ENCODE measurements at places on chromosomes 4 and X.

DNA sequence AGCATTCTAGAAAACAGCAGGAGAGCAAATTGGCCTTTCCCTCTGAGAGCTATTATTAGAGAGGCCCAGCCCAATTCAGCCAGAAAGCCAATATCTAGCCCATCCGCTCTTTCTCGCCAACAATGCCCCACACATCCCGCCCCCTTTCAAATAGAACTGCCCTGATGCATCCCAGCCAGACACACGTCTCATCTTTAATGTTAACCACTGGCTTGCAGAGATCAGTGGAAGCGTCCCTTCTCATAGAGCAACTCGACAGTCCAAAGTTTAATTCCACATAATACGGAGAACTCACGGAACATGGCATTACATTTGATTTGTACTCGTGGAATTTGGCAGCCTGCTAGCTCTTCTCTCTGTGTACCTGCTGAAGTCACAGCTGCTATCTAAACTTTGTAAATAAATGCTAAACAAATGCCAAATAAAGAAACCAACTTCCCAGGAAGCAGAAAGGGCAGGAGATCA, 304.4 kb downstream of the DHX15 start:
- DNase-seq: no peak

- peak; percentile 44 for DNase-seq
Measured at GRCh38 chr4:114208574-114209151, 229.2 kb upstream of the ARSJ start.

GRCh38 chr4:88999392-88999930, 57.5 kb downstream of the FAM13A start:
- DNase-seq: no peak

DNA sequence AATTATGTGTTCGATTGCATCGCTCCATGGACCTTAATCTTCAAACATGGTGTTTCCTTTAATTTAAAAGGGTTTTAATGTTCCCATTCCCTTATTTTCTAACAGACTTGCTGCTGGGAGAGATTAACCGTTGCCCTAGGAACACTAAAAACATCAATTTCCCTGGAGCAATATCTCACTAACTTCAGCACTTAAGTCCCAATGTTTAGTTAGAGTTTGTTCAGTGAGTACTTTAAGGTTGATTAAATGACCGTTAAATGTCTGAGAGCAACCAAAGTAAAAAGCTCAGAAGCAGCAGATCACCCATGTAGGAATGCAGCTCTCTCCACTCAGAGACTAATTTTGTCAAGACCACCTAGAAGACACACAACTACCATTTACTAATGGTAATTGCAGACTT, 111.2 kb upstream of the PDE5A start:
- no peak for DNase-seq

GRCh38 chrX:123170546-123170945, 13.5 kb upstream of the GRIA3 start:
- DNase-seq: no peak

DNA sequence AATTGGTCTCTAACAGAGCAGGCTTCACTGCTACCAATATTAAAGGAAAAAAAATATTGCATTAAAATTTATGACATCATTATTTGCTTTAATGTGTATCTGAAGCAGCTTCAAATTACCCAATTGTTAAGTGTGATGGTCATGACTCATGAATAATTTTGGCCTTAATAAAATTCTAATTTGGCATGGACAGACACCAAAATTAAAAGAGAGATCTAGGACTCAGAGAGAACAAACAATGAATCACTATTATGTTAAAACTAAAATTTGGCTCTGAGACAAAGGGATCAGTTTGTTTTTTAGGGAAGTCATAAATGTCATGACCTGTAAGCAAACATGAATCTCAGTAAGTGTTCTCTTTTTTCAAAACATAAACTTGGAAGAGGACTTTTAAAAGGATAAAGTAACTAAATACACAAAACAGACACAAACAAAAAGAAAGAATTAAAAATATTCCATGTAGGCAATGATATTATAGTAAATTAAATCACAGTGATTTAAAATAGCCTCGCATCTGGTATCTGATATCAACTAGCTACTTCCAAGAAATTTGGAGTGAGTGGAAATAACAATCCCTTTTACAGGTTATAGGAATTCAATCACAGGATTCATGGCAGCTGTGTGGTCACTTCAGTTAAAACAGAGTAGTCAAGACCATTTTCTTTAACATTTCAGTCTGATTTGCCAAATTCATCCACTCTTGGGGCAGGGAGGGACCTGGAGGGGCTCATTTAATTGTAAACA, 11.6 kb downstream of the VEGFC start:
- peak; percentile 49 for DNase-seq

DNA sequence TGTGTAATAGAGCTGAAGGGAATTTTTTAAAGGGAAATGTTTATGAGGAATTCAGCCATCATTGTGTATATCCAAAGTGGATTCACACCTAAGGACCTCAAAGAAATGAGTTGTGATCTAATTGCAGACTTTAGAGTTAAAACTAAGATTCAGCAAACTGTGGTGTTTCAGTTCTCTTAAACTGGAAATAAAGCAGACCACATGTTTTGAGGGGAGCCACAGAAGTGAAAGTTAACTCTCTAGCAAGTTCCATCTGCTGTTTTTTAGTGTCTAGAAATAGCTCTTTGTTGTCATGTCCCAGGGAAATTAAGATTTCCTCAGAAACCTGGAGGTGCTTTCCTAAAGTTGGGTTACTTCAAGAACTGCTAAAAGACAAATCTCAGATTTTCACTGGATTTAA, 97.3 kb upstream of the DDX3X start:
- DNase-seq: peak; percentile 13

DNA sequence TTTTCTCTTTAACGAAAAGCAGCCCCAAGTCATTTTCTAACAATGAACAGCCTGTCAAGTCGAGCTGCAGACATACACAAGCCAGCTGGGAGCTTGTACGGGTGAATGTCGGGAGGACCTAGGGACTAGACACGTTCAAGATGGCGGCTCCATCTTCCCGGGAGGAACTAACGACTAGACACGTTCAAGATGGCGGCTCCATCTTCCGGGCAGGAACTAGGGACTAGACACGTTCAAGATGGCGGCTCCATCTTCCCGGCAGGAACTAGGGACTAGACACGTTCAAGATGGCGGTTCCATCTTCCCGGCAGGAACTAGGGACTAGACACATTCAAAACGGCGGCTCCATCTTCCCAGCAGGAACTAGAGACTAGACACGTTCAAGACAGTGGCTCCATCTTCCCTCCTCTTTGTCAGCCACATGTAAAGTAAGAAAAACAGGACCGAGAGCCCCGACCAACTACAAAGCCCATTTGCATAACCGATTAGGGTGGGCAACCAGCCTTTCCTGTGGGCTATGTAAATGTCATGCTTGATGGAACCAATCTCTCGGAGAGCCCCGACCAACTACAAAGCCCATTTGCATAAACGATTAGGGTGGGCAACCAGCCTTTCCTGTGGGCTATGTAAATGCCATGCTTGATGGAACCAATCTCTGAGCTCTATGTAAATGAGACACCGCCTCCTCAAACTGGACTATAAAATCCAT, 175.5 kb downstream of the DHRSX start:
- peak; percentile 57 for DNase-seq

DNA sequence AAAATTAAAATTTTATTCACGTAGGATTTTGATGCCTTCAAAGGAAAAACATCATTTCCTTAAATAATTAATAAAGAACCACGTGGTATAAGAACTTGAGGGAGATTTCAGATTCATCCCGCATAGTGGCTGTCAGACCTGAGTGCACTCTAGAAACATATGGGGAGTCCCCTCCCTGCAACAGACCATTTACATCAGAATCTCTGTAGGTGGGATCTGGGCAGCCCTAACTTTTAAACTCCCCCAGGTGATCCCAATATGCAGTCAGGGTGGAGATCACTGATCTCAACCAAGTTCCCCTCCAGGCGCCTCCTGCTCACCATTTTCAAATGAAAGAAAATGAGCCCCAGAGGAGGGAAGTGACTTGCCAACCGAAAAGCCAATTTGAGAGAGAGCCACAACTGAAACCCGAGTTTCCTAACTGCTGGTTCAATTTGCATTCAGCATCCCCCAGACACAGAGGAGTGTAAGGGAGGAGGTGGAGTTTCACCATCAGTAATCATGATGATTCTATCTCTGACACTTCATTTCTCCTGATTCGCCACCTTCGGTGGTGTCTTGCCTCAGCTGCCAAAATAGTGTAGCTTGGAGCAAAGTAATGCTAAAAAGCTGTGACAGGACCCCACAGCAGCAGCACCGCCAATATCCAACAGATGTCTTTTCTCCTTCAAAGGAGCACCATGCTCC, 11.4 kb downstream of the RNF150 start:
- DNase-seq: no peak

DNA sequence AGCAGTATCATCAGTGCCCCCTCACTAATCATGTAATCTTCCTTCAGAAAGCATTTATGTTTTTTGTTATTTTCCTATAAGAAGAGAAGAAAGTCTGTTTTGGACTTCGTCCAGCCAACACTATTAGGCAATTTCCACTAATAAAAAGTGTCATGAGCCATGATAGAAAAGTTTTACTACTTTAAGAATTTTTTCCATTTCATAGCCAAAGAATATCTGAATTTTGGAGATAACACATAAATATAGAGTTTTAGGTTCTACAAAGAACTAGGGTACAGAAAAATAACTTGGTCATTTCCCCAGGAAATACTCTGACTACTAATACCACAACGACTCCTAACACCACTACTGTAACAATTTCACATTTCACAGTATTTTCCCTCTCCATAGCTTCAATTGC, 41.8 kb upstream of the VEGFC start:
- DNase-seq: no peak

DNA sequence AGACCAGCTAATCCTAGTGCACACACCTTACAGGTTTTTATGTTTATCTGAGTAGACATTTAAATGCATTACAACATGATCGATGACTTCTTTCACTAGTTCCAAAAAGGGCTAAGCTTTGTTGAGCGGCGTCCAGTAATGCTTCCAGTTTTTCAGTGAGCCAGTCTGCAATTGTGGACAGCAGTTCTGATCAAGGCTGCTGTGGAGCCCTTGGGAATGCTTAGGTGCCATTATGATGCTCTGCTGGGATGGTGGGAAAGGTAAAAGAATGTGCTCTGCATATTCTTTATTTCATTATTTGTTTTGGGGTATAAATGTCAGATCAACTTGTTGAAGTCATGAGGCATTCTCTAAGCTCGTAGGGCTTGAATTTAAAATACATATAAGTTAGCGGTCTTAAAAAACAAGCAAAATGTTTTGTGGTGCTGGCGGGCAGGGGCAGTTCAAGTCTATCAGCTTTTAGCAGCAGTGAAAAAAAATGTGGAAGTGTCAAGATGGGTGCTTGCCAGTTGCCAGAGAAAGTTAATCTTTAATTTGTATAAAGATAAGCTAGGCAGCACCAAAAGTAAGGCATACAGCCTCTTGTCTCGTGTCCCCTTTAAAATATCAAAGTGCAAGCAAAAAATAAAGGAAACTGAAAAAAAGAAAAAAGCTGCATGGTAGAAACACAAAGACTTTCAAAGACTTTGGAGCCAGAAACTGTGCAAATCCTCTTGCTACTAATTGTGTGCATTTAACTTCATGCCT, 5.8 kb downstream of the MID1IP1 start:
- DNase-seq: no peak

GRCh38 chrX:20414762-20415445, 148.2 kb upstream of the RPS6KA3 start:
- DNase-seq: peak; percentile 33

- no peak for DNase-seq
Measured at GRCh38 chr4:73841243-73841925, 4.9 kb downstream of the CXCL6 start.

GRCh38 chrX:136106920-136107528, 40.3 kb upstream of the FHL1 start:
- no peak for DNase-seq

DNA sequence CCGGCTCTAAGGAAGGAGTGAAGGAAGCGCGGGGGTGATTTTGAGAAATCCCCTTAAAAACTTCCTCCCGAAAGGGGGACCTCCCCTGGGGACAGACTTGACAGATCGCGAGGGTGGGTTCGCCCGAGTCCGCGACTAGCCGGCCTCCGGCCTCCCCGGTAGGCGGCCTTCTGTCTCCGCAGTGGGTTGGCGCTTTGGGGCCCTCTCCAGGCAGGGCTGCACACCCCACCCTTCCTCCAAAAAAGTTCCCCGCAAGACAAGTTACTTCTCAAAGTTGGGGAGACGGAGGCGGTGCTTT, 24.8 kb downstream of the HOPX start:
- DNase-seq: no peak

DNA sequence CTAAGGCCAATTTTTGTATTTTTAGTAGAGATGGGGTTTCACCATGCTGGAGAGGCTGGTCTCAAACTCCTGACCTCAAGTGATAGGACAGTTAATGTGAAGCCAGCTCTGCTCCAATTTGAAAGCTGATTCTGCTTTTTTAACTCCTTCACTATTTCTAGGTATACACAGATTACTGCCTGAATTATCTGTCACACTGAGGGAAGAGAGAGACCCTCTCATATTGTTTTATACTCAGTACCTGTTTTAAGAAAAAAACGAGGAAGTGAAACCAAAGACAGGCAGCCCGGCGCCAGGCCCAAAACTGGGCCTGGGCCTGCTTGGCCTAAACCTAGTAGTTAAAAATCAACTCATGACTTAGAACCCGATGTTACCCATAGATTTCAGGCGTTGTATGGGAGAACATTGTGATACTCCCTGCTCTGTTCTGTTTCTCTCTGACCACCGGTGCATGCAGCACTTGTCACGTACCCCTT, 1601.5 kb upstream of the PCDH10 start:
- no peak for DNase-seq

- DNase-seq: no peak
Measured at GRCh38 chr4:15901998-15902397, 36.5 kb downstream of the FGFBP1 start.

- DNase-seq: no peak
Measured at GRCh38 chr4:181784881-181785280, 458.3 kb upstream of the TENM3 start.

DNA sequence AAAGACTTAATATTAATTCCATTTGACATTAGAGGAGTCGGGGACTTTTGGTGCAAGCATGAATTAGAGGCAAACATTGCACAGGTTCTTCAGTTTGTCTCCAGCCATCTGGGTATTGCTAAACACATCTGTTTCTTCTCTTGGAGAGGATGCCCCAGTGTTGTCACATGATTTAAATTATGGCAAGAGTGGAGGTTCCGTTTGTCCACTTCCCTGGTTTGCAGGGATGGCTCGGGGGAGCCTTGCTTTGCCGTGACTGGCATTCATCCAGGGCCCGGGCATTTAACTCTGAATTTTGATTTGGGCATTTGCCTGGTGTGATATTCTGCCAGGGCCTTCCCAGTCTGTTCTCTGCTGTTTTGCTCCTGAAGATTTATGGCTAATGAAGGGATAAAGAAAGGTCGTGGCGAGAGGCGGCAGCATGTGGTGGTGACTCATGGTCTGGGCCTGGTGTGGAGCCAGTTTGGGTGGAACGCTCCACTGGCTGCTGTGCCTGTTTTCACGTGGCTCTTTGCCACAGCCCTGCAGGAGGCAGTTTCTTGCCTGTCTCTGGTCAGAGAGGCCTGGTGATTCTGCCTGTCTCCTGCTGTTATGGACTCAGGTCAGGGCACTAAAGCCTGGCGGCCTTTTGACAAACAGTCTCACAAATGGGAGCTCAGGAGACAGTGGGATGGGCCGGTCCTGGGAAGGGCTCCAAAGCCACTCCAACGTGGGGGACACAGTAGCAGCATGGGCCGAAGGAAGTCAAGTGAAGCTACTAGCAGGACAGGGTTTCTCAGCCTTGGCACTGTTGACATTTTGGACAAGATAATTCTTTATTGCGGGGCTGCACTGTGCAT, 99.4 kb upstream of the PGRMC2 start:
- peak; percentile 99 for DNase-seq
